ENCODE measurements at places on chromosomes 16 and 17.

- DNase-seq: no peak
Measured at GRCh38 chr16:24070851-24071250, 185.3 kb upstream of the CACNG3 start.

GRCh38 chr17:36851250-36851649 is 86.0 kb upstream of the LHX1 start:
- no peak for DNase-seq

- no peak for DNase-seq
Measured at GRCh38 chr17:80781211-80781610, 210.4 kb upstream of the CHMP6 start.

GRCh38 chr16:57297856-57298255 is 13.4 kb upstream of the PLLP start:
- DNase-seq: peak; percentile 31

GRCh38 chr16:52389045-52389444 is 157.9 kb downstream of the TOX3 start:
- DNase-seq: no peak

- no peak for DNase-seq
Measured at GRCh38 chr17:1956134-1956533, 69.0 kb downstream of the RTN4RL1 start.
